ENCODE measurements at places on chromosomes 5 and 9.

DNA sequence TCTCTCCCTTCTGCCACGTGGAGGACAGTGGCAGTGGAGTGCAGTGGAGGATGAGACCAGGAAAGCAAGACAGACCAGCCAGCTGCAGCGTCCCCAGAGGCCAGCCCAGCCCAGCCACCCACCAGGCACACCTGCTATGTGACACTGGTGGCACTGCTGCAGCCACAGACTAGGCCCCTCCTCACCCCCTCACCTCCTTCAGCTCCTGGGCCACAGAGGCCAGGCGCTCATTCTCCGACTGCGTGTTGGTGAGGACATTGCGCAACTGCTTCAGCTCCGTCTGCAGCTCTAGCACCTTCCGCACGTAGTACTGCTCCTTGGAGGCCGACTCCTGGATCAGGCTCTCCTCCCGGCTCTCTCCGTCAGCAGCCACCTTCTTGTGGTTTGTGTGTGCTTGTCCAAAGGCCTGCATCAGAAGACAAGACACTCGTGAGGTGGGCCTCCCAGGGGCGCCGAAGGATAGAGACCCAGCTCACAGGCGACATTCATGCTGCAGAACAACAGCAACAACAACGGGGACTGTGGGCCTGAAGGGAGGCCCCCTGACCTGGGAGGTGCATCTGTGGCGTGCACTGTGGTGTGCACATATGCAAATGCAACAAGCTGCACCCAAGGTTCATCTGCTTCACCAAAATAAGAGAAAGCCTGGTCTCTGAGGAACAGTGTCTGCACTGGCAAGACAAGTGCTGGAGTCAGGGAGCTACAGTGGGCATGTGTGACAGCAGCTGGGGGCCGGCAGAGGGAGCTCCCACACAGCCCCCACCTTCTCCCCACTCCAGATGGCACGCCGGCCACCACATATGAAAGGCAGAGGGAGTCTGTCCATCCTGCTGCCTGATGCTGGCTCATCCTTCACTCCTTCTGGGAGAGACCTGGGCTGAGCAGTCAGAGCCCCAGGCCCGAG, 35.5 kb downstream of the BICD2 start:
- DNase-seq = no peak

DNA sequence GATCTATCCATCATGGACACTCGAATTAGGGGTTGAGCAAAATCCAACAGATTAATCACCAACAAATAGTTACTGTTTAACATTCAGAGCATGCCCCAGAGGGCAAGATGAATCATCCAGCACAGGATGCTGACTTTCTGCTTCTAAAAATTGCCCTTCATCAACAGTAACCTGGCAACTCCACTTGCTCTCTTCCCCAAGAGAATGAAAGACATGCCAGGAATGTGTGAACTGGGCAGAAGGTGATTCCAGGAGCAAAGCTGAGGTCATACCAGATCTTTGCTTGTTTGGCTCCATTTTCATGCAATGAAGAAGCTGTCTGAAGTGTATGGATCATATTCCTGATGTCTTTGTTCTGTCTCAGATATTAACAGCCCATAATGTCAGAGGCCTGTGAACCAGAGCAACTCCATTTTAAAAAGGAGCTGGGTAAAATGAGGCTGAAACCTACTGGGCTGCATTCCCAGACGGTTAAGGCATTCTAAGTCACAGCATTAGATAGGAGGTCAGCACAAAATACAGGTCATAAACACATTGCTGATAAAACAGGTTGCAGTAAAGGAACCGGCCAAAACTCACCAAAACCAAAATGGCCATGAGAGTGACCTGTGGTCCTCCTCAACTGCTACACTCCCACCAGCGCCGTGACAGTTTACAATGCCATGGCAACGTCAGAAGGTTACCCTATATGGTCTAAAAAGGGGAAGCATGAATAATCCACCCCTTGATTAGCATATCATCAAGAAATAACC, 2.5 kb upstream of the ZNF367 start:
- no peak for DNase-seq

DNA sequence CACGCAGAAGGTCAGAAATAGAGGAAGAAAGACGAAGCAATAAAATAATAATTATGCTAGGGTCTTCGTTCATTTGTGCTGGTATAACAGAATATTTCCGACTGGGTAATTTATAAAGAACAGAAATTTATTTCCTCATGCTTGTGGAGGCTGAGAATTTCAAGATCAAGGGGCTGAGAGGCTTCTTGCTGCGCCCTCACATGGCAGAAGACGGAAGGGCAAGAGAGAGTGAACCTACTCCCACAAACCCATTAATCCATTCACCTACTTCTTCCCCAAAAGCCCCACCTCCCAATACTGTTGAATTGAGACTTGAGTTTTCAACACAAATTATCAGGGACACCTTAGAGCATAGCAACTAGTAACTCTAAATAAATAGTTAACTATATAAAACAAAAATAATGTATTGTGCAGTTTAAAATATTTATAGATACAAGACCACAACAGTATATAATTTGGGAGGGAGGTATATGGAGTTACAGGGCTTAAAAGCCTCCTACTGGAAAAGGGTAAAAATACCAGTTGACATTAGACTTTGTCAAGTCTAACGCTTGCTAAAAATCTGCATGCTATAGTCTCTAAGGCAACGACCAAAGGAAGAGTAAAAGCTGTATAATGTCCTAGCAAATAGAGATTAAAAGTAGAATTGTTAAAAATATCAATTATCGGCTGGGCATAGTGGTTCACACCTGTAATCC, 40.3 kb upstream of the NAA35 start:
- DNase-seq = peak; percentile 19

- no peak for DNase-seq
These were observed 49.6 kb upstream of the ADAMTS19 start for GRCh38 chr5:129410488-129410887.

DNA sequence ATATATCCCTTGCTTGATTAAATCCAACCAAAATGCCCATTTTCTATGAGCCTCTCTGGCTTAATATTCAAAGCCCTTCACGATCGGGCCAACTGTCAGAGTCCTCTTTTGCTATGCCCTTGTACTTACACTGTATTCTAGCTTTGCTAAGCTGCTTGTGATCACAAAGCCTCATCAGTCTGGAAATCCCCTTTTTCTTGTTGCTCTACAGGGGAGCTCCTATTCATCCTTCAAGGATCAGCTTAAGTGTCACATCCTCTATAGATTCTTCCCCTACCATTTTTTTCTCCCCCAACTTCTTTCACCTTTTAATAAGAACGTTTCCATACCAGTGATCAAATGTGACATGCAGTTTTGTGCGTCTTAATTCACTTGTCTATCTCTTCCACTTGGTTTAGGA, 450.4 kb upstream of the CHD1 start:
- DNase-seq = no peak

DNA sequence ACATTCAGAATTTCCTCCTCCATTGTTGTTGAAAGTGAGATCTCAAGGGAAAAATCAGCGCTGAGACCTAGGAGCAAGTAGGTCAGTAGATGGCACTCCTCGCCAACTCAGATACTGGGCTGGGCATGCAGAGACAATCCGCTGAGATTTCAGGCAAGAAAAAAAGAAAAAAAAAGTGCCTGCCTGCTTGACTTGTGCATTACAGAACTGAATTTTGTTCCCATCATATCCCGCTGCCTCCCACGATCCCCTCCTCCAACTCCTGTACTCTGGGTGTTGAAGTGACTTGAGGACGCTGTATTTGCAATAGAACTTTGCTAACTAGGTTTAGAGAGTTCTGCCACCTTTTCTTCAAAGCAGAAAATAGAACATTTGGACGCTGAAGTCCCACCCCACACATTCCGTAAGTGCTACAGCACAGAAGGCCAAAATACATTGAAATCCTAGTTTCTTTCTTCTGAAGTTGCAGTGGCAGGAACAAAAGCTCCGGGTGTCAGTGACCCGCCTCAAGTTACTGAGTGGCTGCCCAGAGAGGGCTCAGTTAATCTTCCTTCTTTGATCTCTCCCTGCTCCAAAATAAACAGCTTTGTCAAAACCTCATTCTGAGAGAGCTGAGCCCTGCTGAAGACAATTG, 265.8 kb downstream of the MLLT3 start:
- peak; percentile 66 for DNase-seq

DNA sequence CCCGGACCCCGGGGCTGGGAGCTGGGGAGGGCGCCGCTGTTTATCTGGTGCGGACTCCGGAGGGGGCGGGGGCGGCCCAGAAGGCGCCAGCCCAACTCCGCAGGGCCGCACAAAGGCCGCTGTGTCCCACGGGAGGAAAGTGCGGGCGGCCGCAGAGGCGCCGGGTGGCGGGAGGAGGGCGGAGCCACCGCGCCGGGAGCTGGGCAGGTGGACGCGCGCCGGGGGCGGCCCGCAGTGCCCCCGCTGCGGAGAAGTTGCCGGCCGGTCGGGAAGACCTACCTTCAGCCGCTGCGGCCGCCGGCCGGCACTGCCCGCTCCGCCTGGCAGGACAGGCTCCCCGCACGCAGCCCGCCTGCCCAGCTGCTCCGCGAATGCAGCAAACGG, 43.6 kb downstream of the NACC2 start:
- DNase-seq = no peak

DNA sequence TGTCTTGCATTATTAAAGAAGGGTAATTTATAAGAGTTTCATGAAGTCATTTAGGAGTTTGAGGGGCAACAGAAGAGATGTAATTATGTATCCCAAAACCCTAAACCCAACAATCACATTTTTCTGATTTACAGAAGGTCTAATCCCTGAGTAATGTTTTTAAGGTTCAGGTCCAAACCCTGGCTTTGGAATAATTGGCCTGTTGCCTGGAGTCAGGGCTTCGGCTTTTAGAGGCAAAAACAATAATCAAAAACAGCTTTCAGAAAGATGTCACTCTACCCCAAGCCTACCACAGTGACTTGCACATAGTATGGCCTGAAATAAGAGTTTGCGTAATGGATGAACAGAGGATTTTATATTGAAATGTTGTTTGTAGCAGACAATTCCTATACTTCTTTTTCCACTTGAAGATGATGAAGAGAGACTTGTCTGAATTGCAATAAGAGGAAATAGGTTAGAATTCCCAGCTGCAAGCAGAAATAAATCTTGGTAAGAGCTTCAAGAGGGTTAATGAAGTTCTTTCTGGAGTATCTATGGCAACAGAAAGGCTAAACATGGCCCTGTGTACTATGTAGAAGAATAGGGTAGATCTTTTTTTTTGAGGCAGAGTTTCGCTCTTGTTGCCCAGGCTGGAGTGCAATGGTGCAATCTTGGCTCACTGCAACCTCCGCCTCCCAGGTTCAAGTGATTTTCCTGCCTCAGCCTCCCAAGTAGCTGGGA, 152.0 kb downstream of the GPBP1 start:
- DNase-seq = no peak

GRCh38 chr9:75889977-75890471, 449 bp upstream of the PCSK5 start:
- DNase-seq = no peak

Data from hematopoietic multipotent progenitor cell treated with erythropoietin and hydrocortisone succinate and interleukin-3 and kit ligand, for 15 days (in vitro differentiated cells).